Mammary epithelial cell (primary cell): ENCODE measurements at places on chromosomes 11 and 22. TPM values are rescaled to one million over a fixed set of nuclear protein-coding genes. Genes with fewer than 3 reads are reported as not detected.
A peak's percentile ranks its signal among the peaks of the same experiment; 100 is the strongest.

Gene B3GAT1
- total RNA-seq = 0.32 and 0.33 TPM in 2 replicates

Gene TMEM151A
- 0.21 and 0.26 TPM in 2 replicates for total RNA-seq

Gene ARL2
- 51.2 TPM for total RNA-seq

Gene TRIM68
- total RNA-seq = 7.0 and 9.6 TPM in 2 replicates

Gene AIFM3
- total RNA-seq = 5.0 TPM

Gene OR5AS1
- not detected for total RNA-seq

Gene SYT13
- total RNA-seq = not detected in 2 replicates

Gene HORMAD2
- total RNA-seq = not detected in 2 replicates

Gene EI24
- 127 TPM for total RNA-seq

Gene KIRREL3
- total RNA-seq = under 0.01 TPM

Gene CASP1
- total RNA-seq = 44.3 TPM

DNA sequence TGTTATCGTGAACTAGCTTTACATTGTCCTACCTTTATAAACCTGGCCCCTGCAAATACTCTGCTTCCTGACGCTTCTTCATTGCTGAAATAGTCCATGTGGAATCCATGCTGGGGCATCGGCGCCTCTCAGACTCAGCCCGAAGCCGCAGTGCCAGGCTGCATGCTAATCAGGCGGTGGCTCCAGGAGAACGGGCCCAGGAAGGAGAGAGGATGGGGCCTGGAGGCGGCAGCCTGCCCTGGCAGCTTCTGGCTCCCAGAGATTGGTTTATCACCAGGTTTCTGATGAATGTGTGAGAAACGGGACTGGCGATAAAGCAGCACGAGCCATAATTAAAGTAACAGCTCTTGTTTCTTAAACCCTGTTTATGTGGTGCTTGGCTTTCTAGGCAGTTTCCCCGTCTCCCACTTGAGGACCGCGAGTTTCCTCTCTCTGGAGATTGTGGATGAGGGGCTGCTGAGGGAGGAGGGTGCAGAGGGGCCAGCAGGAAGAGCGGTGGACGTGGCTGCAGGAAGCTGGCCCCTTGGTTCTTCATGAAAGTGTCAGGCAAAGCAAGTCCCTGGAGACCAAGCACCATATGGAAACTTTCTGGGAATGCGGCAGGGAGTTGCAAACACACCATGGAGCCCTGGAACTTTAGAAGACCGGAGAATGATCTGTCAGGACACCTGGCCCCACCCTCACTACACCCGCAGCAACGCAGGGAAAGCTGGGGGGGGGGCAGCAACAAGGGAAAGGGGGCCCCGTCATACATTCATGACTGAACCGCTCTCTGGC is 93.4 kb downstream of the NTM start:
- DNase-seq = no peak

DNA sequence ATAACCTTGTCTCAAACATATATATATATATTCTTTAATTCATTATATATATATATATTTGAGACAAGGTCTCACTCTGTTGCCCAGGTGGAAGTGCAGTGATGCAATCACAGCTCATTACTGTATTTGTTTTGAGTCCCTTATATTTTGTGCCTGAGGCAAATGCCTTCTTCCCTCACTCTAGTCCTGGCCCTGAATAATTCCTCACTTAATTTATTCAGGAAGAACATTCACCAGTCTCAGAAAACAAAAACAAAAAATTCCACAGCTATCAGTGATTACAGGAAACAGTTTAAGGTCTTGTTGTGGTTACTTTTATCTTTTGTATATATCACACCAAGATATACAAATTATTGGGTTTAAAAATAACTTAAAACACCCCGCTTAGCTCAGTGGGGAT is 155.7 kb downstream of the CWF19L2 start:
- DNase-seq = peak; percentile 6

DNA sequence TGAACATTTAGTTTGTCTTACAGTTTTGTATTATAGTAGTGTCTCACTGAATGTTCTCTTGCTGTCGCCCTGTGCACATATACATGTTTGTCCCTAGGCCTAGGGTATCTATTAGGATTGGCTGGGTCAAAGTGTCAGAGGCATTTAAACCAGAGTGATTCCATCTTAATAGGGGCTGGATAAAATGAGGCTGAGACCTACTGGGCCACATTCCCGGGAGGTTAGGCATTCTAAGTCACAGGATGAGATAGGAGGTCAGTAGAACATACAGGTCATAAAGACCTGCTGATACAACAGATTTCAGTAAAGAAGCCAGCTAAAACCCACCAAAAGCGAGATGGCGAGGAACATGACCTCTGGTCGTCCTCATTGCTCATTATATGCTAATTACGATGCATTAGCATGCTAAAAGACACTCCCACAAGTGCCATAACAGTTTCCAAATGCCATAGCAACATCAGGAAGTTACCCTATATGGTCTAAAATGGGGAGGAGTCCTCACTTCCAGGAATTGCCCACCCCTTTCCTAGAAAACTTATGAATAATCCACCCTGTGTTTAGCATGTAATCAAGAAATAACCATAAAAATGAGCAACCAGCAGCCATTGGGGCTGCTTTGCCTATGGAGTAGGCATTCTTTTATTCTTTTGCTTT is 82.6 kb downstream of the LDLRAD3 start:
- no peak for DNase-seq

DNA sequence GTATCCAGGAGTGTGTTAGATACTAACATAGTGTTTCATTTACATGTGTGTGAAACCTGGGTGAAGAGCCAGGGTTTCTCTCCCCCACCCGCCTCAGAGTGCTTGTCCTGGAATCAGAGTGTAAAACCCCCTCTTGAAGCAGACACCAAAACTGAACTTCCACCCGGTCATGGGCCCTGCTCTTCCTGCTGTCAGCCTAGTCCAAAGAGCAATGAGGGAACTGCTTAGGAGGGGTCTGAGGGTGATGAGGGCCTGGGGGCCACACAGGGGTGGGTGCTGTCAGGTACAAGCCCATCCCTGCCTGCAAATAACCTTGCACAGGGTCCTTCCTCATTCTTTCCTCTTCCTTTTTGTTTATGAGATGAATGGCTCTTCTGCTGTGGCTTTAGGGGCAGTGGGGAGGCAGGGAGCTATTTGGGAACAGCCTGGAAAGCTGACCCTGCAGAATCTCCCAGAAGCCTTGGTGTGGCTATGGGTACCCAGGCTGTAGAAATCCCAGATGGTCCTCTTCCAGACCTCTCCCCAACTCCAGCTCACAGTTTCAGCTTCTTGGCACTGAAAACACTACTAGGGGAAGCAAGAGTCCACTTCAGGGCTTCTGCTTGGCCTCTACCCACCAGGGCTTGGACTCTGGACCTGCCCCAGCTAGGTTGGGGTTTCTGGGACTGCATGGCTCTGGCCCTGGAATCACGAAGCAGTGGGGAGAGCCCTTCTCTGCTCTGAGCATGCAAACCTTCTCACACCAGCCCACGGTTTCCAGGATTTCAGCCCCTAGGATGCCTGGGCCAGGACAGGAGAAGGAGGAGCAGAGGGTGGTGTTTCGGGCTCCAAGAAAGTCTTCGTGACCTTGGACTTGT is 8.5 kb downstream of the BATF2 start:
- DNase-seq = no peak

GRCh38 chr11:89021339-89021738 is 44.4 kb downstream of the GRM5 start:
- DNase-seq = no peak

DNA sequence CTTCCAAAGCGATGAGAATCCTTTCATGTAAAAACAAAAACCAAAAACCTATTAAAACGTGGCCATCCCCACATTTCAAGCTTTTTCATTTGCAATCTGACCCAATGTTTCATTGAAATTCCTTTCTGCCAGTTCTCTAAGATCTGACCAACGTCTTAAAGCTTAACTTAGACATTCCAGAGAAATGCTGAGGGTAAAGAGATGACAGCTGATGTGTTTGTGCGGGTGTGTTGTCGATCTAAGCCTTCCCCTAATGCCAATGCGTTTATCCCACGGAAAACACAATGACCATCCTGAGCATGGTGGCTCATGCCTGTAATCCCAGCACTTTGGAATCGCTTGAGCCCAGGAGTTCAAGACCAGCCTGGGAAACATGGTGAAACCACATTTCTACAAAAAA is 6.4 kb upstream of the TESMIN start:
- no peak for DNase-seq

DNA sequence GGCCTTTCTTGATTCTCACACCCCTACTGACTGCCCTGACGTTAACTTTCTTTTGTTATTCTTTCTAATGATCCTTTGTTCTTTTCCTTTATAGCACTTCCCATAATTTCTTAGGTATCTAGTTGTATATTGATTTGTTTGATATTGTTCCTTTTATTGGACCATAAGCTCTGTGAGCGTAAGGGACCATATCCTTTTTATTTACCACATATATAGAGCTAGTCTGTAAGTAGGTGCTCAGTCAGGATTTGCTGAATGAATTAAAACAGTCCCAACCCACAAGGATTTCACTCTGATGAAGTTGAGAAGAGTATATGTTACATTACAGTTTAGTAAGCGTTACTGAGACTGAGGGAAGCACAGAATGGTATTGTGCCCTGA is 68.8 kb downstream of the EMSY start:
- DNase-seq = no peak

DNA sequence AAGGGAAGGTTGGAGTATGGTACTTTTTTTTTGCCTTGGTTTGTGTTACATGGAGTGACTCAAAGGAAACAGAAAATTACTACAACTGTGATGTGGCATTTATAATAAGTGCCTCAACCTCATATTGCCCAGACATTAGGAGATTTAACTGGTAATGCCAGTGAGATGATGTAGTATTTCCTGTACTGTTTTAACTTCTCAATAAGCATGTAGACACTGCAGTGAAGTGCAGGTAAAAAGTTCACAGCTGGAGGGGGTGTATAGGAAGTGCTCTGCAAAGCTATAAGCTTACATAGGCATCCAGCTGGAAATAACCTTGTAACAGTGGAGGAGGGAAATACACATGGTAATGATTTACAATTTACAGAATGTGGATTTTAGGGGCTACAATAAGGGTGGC is 138.2 kb upstream of the MTMR2 start:
- peak; percentile 44 for DNase-seq

GRCh38 chr11:15213471-15214231 is 98.9 kb downstream of the INSC start:
- DNase-seq = no peak

DNA sequence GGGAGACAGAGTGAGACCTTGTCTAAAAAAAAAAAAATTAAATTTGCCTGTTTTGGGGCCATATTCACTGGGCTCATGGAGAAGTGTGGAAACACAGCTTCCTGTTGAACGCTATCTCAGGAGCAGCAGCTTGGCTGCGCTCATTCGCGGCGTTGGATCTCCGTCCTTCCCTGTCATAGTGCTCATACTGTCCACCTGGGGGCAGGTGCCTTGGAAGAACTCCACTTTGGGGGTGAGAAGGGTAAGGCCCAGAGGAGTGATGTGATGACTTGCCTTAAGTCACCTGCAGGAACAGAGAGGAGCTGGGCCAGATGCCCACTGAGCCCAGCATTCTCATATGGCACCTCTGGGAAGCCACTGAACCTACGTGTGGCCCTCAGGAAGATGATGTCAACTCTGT is 82.8 kb downstream of the CABIN1 start:
- DNase-seq = no peak

GRCh38 chr11:61682093-61682732 is 2.0 kb downstream of the DAGLA start:
- DNase-seq = no peak

DNA sequence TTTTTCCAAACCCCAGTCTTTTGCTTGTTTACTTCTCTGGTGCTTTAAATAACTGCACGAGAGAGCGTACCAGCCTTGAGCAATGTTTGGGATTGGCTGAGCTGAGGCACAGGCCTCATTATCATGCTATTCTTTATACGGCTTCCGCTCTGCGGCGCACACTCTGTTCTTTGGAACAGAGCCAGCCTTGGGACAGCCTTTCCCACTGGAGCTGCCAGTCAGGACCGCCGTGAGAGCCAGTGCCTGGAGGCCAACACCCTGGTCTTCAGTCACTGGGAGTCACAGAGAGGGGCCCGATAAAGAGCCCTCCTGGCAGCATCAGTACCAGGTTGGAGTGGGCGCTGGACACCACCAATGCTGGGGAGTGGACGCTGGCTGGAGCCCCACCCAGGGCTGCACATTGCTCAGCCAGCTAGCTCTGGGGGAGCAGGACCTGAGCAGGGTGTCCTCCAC is 125.6 kb downstream of the BCR start:
- DNase-seq = no peak

DNA sequence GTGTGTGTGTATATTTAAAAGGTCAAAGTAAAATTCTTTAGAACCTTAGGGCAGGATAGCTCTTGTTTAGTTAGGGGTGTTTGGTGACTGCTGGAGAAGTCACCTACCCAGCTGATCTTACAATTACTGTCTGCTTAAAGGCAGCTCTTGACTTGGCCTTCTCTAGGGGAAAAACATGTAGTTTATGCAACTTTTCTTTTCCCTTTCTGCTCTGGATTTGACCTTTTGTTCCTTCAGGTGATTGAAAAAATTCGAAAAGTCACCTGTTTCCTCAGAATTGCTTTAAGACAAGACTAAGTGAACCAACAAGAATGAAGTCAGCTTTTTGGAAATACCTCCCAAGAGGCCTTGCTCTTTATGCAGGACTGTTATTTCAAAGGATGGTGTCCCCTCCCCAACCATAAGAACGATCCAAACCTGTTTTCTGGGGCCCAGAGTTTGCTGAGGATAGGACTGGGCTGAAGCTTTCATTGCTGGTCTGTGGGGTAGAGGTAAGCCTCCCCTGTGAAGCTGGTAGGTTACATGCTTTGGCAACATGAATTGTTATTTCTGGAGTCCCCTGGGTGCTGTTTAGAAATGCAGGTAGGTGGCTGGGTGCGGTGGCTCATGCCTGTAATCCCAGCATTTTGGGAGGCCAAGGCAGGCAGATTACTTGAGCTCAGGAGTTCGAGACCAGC is 111.2 kb downstream of the PTPRJ start:
- no peak for DNase-seq

DNA sequence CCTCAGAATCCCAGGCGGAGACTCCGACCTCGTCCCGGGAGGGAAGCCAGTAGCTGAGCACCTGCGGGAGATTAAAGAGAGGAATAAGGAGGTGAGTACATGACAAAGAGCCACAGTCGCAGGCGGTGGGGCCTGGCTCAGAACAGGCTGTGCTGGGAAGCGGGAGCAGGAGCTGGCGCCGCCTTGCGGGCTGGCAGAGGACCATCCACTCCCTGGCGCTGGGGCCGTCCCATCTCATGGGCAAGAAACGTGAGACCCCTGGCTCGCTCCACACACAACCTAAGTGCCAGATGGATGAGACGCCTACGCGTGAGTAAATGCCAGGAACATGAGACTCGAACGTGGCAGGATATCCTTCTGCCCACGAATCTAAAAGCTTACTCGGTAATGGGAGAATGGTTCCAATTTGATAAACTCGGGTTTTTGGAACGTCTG is 6.3 kb downstream of the CEND1 start:
- peak; percentile 72 for DNase-seq

- DNase-seq = no peak
These were observed 23.7 kb upstream of the BID start for GRCh38 chr22:17797721-17798559.

DNA sequence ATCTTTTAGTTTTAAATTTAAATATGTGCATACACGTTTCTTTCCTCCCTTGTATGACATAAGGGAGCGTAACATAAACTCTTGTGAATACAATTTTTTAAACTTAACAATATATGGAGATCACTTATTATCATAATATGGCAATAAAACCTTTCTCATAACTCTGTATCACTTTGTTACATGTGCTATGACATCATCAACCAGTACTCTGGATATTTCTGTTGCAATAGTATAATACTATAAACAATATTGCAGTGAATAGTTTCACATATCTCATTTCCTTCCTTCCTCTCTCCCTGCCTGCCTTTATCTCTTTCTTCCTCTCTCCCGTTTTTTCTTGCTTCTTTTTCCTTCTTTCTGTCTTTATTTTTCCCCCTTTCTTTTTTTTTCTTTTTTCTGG is 1278.0 kb upstream of the CNTN5 start:
- DNase-seq = no peak
